NB4 (cell line): ENCODE measurements at places on chromosomes 3 and 15.

DNA sequence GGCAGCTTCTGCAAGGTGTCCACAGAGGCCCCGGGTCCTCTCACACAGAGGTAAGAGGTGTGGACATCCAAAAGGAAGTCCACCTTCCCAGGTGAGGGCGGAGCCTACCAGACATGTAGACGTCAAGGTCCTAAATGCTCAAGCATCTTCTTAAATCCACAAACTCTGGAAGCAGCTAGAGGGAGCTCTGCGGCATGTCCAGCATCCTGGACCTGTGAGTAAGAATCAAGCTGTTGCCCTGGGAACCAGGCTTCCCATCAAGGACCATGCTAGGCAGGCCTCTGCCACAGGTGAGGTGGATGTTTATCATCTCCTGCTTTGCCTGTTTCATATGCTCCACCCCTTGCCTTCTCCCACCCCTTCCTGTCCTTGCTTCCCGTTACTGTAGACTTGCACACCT lies 368.2 kb downstream of the GABRG3 start:
- DNase-seq, result no peak

- DNase-seq, result peak; percentile 38
Measured at GRCh38 chr3:27471923-27472550, 12.1 kb downstream of the SLC4A7 start.

DNA sequence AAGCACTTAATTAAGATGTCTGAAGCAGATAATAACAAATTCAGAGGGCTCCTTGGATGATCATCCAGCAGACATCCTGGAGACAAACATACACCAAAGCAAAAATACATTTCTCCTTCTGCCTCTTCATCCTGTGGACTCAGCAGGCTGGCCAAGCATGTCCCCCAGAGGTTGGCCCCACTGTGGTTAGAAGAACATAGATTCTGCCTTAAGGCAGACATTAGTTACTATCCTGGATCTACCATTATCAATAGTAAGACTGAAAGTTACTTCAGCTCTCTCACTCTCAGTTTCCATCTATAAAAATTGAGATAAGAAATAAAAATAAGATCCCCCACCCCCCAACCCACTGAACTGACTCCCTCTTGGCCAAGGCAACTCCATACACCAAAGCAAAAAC lies 28.6 kb upstream of the TGFBR2 start:
- DNase-seq, result peak; percentile 4

DNA sequence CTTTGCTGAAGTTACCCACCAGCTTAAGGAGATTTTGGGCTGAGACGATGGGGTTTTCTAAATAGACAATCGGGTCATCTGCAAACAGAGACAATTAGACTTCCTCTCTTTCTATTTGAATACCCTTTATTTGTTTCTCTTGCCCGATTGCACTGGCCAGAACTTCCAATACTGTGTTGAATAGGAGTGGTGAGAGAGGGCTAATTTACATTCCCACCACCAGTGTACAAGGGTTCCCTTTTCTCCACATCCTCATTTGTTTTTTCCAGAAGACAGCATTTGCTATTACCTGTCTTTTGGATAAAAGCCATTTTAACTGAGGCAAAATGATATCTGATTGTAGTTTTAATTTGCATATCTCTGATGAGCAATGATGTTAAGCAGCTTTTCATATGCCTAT lies 329.9 kb upstream of the TPRG1 start:
- no peak for DNase-seq

DNA sequence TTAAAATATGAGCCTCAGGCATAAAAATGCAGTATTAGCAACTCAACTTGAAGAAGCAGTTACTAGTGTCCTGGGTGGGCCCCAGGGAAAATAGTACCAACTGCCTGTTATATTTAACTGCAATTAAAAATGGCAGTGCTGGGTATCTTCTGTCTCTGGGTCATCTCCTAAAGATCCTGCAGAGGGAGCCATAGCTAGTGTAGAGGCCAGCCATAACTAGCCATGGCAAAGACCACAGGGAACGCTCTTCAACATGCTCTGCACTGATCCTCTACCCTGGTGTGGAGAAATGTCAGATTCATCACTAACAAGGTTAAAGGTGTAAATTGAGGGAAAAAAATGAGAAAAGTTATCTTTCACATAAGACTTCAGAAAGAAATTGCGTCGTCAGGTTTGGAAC lies 181.3 kb downstream of the SNRPN start:
- peak; percentile 31 for DNase-seq

DNA sequence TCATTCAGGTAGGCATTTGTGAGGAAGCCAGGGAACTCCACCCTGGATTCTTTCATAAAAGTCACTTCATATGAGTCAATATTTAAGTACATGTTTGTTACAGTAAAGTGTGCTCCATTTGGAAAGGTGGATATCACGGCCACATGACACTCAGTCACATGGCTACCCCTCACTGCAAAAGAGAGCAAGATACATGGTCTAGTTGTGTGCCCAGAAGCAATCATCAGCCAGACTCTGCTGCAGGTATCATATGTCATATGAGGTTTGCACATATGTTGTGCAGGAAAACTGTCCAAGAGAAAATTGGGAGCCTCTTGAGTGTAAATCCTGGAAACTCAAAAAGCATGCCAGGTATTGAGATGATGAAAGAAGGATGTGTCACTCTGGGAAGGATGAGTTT lies 55.0 kb upstream of the NMNAT3 start:
- DNase-seq, result no peak

DNA sequence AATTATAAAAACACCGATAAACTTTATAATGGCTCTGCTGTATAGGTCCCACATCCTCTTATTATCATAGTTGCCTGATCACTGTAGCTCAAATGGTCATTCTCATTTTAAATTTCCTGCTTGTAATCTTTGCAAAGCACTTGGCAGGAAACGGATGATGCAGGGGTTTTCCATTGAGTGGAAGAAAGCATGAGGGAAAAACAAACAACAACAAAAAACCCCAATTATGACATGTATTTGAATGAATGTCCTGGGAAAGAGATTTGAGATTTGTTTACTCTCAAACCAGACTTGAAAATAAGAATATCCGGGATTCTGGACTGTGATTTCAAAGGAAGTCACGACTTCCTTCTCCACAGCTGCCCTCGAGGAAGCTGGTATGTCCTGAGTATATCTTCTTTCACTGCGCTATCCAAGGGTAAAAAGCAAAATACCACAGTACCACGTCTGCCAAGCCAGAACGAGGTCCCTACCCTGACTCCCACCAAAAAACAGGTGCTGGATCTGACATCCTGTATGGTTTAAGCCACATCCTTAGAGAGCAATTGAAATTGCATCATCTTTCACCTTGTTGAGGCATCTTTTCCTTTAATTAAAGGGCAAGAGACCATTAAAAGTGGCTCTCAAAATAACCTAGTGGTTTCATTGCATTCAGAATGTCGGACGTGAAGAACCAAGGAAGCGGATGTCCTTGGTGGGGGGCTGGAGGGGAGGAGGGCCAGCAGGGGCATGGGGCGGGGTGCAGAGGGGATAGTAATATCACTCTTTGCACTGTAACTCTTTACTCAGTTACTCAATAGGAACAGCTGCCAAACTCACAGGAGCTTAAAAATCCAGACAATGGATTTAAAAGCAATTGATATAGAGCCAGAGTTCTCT lies 13.5 kb upstream of the TIPIN start:
- DNase-seq, result peak; percentile 81

GRCh38 chr3:36212251-36212650 lies 168.1 kb upstream of the STAC start:
- DNase-seq, result no peak

DNA sequence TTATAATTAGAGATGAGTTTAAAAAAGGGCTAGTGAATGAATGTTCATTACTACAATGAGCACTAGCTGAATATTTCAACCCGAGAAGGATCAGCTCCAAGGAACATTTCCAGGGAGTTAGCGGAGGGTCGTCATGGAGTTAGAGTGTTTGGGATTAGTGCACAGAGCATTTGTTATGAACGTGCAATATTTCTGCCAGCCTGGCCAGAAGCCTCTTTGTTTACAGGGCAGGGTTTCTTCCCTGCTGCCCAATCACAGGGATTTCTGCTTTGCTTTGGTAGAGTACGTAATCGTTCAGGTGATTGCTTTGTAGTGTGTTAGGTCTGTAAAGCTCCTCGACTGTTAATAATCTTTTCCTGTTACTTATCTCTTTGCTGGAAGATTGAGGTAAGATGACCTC lies 5.9 kb downstream of the CGNL1 start:
- DNase-seq, result no peak

DNA sequence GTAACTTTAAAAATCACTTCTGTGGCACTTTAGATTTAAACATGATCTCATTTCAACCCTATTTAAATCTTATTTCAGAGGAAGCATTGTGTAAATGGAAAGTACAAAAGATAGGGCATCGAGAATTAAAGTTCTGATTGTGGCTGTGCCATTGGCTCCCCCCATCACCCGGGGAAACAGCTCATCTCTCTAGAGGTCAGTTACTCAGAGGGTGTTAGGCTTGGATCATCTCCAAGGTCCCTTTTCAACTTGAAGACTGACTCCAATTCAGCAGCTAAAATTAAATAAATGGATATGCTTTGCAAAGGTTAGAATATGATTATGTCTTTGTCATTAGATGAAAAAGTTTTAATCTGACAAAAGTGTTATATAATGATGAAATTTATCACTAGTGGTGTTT lies 20.1 kb downstream of the CADM2 start:
- no peak for DNase-seq

DNA sequence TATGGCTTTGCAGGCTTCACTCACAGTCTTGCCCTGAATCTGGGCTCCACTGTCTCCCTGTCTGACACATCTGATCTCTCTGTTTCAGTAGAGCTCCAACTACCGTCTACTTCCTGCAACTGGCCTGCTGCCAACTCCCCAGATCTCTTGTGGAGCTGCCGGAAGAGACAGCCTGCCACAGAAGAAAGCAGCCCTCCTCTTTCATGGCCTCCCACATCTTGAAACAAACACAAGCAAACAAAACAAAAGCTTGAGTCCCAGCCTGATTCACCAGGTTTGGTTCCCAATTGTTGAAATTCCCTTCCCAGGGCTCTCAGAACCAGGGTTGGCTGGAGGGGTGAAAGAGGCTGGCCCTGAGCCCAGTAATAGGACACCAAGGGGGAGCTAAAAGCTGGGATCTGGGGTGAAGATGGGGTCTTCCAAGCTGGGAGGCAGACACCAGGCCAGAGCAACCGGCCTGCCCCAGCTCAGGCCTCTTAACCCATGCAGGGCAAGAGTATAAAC lies 55.3 kb upstream of the CA12 start:
- DNase-seq, result peak; percentile 63

DNA sequence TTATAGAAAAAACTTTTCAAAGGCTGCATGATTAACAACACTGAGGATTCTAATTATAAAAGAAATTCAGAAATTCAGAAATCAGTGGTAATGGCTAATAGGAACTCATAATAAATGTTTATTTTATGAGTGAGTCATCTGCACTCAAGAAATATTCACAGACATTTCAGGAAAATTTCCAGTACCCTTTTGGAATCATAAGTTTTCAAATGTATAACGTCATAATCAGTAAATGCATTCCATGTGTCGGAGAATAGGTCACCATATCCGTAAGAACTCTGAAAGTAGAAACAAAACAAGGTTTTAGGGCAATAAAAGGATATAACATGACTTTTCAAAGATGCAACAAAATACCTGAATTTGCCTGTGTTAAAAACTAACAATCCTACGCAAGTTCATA lies 24.7 kb downstream of the EOGT start:
- no peak for DNase-seq

- no peak for DNase-seq
Measured at GRCh38 chr3:71809321-71810026, 24.5 kb upstream of the PROK2 start.

DNA sequence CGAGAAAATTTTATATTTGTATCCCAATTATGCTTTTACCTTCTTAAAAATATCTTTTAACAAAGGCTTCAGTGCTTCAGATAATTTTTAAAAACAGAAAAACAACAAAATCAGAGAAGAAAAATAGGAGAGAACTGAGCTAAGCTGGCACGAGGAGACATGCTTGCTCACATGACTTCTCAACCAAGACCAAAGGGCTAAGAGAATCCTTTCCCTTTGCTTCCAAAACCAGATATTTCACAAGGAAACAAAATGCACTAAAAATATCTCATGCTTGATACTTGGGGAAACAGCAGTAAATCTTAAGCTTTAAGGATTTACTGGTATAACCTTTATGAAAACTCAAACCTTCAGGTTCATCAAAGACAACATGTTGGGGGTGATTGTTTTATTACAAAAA lies 58.4 kb downstream of the CAPN7 start:
- no peak for DNase-seq

- no peak for DNase-seq
Measured at GRCh38 chr3:56704706-56705105, 21.6 kb upstream of the TASOR start.

DNA sequence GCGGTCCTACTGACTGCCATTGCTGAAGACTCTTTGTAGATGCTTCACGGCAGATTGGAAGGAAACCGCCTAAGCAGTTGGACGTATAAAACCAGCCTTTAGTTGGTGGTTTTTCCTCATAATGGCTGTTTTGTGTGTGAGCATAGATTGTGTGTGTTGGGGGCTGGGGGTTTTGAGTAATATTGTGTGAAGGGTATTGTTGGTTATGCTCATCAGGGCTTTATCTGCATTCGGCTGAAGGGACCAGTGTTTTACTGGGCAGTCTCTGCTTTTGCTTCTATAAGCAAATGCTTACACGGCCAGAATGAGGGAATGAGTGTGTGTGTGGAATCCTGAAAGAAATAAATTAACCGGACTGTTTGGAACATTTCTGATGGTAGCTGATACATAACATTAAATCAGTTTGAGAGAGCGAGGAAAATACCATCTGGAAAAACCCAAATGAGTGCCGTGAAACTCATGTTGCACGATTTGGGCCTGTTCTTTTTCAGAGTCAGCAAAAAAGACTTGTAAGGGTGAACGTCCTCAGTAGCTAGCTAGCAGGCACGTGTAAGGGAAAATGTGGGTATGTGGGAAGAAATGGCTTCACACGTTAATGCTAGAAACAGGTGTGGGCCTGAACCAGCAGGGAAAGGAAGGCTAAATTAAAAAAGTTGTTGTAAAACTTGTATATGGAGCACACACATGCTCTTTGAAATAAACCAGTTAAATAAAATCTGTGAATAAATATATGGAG lies 1.9 kb downstream of the MITF start:
- DNase-seq, result no peak

DNA sequence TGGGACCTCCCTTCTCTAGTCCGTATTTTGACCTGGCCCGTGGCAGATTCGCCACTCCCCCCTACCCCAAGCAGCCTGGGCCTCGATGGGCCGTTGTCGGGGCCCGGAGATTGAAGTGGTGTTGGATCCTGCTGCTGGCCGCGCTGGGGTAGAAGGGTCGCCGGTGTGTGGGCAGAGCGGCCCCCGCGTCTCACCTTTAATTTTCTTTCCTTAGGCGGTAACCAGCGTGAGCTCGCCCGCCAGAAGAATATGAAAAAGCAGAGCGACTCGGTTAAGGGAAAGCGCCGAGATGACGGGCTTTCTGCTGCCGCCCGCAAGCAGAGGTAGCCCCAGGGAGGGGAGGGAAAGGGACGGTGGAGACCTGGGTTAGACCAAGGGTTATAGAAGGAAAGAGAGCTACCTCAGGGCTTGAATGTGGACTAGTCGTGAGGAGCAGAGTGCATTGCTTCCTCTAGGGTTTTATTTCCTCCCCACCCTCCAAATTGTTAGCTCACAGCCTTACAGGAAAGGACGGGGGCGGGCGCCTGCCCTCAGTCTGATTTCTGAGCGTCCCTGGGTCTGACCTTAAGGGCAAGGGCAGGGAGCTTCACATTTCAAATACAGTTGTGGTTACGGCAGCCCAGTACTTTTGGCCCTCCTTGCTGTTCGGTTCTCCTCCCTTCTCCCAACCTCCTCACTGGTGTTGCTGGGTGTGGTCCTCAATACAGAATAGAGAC lies 799 bp downstream of the SERF2 start:
- DNase-seq, result peak; percentile 49

- DNase-seq, result no peak
Measured at GRCh38 chr3:193800138-193801043, 207.4 kb downstream of the OPA1 start.
